ENCODE measurements at places on chromosomes 4 and X.

DNA sequence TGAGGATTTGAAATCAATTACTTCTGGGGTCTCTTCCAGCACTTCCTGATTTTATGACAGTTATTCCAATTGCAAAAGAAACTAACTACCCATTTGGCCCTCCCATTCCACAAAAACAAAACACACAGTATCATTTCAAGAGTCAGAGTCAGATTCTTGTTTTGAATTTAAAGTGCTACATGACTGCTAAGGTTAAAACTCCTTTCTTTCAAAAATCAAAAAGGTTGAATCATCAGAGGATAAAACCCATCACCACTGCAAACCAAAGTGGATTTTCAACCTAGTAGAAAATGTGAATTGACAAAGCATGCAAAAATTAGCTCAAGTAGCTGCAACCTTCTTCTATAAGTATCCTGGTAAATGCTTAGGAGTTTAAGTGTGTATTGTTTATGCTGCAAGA lies 67.4 kb downstream of the DHX15 start:
- DNase-seq: no peak

DNA sequence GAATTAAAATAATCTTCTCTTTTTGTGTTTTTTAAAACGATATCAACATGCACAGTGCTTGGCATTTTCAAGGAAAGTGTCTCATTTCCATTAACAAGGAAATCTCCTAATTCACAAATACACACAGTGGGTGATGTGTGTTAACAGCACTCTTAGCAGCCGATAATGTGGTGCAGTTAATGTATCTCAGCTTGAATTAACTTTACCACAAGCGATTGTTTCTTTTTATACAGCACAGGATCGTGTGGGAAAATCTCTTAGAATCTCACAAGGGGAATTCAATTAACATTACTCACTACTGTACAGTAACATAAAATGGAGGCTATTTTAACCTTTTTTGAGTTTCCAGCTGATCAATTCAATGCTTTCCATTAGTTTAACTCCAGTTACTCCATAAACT lies 1841.9 kb downstream of the STIM2 start:
- DNase-seq: no peak

- DNase-seq: peak; percentile 53
These were observed 26.4 kb upstream of the AKAP17A start for GRCh38 chrX:1564750-1565683.

DNA sequence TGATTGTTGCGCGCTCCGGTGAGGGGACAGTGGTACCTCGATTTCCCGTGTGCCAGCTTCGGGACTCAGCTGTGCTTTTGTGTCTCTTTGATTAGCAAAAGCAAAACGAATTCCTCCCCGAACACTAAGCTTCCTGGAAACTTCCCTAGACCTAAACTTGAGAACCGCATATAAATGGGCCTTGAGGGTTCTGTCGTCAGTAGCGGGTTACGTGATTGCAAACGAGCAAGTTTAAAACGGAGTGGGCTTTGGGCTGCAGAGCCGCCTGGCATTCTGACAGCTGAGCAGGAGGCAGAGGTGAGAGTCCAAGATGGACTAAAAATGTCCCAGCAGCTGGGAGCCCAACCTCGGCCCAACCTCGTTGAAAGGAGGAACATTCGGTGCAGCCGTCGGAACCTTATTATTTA lies 1.2 kb upstream of the TAPT1 start:
- no peak for DNase-seq

DNA sequence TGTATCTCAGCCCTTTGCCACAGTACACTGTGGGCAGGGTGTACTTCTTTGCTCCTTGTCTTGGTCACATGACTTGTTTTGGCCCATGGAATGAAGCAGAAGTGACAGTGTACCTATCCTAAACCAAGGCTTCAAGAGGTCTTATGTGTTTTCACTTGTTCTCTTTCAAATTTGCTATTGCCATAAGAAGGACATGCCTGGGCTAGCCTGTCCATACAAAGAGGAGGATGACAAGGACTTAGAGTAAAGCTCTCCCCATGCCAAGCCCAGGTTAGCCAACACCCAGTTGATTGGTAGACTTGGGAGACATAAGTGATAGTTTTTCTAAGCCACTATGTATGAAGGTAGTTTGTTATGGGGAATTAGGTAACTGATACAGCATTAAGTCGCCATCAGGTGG lies 141.1 kb upstream of the MID1 start:
- no peak for DNase-seq

DNA sequence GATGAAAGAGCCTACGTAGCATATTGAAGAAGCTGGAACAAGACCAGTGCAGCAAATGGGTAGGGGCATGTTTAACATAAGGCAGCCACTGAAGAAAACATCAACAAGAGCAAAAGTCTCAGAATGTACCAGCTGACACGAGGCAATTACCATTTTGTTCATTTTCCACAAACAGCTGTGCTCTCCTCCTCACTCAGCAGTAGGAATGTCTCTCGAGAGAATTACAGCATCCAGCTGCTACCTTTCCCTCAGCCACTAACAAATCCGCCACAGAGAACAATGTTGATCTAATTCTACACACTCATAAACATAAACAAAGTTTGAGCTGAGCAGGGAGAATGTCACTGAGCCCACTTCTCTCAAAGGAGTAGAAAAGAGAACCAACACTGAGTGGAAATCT lies 68.0 kb downstream of the OPHN1 start:
- no peak for DNase-seq

DNA sequence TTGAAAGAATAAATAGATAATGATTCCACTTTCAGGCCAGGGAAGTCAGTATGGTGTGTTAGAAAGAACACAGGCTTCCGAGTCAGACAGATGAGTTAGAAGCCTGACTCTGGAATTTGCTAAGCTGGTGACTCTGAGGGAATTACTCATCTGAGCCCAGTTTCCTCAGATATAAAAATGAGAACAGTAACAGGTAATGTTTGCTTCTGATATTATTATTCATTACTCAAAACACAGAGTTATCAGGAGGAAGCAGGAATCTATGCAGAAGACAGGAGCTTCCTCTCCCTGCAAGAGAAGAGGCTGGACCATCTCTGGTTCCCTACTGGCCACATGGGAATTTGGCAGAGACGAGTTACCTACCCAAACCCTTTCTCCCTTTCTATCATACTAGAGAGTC lies 163.1 kb downstream of the EVC2 start:
- no peak for DNase-seq

DNA sequence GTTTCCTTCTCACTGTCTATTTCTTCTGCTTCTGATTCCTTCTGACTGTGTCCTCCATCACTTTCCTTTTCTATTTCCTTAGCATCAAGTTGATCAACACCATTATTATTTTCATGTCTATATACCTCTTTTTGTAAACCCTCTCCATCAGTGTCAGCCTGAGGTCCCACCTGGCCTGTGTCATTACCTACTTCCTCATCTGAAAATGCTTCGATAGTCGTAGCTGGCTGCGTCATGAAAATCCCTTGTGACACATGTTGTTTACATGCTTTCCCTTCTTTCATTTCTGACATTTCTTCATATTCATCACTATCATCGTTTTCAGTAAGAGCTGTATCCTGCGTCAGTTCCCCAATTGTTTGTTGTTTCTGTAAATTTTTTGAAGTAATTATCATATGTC lies 39.6 kb downstream of the RPGR start:
- DNase-seq: no peak

DNA sequence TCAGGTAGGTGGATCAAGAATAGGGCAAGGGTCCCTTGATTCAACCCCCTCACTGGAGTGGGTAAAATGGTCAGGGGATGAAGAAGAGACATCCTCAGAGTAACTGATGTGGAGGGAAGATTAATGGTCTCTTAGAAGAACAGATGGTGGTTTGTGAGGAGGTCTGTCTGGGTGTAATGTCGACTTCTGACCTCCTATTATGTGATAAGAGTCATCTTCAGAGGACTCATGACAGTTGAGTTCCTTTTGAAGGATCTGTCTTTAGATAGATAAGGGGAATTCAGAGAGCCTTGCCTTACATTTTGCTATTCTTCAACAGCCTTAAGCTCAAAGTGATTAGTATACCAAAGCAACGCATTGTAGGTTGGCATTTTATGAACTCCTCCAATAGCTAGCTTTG lies 27.1 kb upstream of the MAGEA8 start:
- DNase-seq: no peak

- DNase-seq: no peak
These were observed 101.1 kb downstream of the DCAF12L2 start for GRCh38 chrX:126064901-126065541.

GRCh38 chr4:108203377-108203776 lies 34.6 kb upstream of the LEF1 start:
- no peak for DNase-seq

DNA sequence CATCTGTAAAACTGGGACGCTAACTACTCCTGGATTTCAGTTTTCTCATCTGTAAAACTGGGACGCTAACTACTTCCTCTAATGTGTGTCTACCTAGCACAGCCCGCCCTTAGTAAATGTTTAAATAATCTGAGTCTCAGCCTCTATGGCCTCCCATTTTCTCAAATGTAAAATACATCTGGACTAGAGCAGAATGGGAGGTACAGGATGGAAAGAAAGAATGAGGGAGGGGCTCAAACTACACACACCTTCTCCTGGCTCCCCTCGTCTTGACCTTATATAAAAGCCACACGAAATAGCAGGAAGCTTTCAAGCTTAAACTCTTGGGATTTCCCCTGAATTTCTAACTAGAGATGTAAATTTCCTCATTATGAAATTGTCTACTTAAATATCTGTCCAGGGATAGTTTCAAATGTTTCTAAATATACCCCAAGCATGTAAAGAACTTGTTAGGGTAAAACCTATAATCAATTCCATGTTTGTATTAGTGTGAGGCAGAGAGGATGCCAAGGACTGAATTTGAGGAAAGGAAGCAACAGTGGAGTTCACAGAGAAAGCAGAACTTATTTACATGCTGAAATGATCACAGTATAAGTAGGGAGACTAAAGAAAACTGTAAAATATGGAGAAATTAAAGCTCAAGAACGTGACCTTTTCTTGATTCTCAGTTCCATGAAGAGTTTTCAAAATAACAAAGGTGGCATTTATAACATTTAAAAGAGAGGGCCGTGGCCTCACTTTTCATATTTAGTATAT lies 220.0 kb downstream of the NWD2 start:
- no peak for DNase-seq

GRCh38 chr4:118086344-118086743 lies 52.1 kb downstream of the NDST3 start:
- no peak for DNase-seq

DNA sequence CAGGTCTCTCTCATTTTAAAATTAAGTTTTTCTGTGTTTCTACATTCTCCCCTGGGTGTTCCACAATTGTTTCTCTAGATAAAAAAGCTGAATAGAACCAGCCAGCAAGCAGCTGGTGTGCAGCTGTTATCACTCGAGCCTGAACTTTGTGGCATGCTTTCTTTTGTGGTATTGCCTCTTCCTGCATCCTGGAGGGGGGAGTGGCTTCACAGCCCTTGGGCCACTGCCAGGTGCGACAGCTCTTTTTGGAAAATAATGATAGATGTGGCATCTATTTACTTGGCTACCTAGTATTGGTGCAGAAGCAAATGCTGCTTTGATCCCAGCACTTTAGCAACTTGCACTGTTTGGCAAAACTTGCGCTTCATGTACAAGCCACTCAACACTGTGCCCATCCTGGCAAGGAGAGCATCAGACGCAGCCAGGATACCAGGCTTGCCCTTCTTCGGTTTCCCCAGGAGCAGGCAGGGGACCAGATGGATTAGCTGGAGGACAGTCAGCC lies 69.4 kb downstream of the HMGB2 start:
- DNase-seq: no peak

GRCh38 chrX:141175786-141176185 lies 1.1 kb downstream of the LDOC1 start:
- no peak for DNase-seq

- no peak for DNase-seq
These were observed 121.1 kb upstream of the FAM9C start for GRCh38 chrX:13165266-13166189.

GRCh38 chr4:7017446-7018048 lies 25.6 kb upstream of the TADA2B start:
- no peak for DNase-seq

DNA sequence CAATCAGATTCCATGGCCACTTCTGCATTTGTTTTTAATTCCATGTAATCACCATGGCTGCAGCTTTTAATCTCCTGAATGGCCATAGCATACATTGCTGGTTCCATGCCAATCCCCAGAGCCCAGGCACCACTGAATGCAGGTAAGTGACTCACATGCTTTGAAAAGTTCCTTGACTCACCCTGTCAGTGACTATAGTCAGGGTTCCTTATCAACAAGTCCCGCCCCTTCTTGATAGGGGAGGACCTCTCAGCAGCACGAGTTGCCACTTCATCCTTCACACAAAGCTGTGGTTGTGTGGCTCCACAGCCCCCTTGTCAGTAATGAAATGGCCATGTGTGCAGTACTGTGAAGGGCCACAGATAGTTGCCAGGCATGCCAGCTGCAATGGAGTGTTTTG lies 516.6 kb downstream of the PPARGC1A start:
- DNase-seq: no peak

DNA sequence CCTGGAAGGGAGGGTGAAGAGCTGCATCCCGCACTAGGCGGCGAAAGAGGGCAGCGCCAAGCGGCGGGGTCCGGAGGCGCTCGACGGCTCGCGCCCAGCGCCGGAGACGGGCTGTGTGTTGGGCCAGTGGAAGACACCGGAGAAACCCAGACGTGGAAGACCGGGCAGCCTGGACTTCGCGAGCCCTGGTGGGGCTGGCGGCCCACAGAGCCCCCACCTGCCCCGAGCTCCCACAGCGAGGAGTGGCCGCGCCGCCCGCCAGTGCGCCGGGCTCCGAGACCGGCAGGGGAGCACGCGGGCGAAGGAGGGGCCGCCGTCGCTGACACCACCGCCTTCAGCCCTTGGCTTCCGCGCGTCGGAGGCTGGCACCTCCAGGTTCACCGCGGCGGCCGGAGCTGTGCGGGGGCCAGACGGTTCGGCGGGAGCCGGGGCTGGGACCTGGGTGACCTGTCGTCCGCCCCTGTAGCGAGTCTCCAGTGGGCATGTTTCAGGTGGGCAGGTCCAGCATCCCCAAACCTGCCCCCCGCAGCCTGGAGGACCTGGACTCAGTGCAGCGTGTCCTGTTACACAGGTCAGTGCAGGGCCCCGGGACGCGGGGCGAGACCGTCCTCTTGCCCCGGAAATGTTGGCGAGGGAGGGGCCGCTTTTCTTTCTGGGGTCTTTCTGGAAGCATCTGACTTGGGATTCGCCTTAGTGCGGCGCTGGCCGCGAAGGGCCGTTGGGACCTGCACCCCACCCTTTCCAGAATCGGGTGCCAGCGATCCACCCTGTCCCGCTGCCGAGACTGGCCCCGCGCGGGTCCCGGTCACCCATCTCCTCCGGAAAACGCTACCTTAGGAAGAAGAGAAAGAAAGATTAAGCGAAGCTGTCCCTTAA lies 9.6 kb upstream of the INTU start:
- DNase-seq: peak; percentile 31

DNA sequence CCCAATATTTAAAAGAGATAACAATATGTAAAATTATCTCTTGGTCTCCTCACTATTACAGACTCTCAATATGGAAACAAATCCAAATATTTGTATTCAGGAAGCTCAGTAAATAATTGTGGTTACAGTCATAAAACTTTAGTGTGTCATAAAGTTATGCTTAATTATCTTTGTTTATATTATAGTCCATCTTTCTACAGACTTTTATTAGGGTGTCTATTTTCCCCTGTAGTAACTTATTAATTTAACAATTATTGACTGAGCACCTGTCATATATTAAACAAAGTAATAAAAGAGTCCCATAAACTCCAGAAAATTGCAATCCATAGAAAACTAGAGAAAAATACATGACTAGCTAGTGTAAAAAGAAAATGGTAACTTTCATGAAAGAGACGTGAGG lies 61.6 kb upstream of the GPM6A start:
- no peak for DNase-seq
